Mesothelial cell of epicardium (in vitro differentiated cells): ENCODE measurements at places on chromosomes 11 and 22.

GRCh38 chr11:30879322-30880005 is 293.3 kb upstream of the MPPED2 start:
- no peak overlapping the region for H3K4me3 ChIP-seq
- no peaks in the 10 kb centered on the region for H3K27me3 ChIP-seq
- DNase-seq: no peak

- H3K27ac ChIP-seq: no peak overlapping the region
- H3K4me1 ChIP-seq: peaks cover 26% of the 10 kb centered on the region
- no peak for DNase-seq
- H3K27me3 ChIP-seq: no peaks in the 10 kb centered on the region
Observed at GRCh38 chr11:76709756-76710155, 39.2 kb upstream of the LRRC32 start.

GRCh38 chr22:48585916-48586798 is 1241.5 kb downstream of the BRD1 start:
- DNase-seq: no peak
- H3K4me3 ChIP-seq: no peak overlapping the region
- no peak overlapping the region for H3K27ac ChIP-seq
- peaks cover 7% of the 10 kb centered on the region for H3K4me1 ChIP-seq
- H3K36me3 ChIP-seq: no peaks in the 10 kb centered on the region

DNA sequence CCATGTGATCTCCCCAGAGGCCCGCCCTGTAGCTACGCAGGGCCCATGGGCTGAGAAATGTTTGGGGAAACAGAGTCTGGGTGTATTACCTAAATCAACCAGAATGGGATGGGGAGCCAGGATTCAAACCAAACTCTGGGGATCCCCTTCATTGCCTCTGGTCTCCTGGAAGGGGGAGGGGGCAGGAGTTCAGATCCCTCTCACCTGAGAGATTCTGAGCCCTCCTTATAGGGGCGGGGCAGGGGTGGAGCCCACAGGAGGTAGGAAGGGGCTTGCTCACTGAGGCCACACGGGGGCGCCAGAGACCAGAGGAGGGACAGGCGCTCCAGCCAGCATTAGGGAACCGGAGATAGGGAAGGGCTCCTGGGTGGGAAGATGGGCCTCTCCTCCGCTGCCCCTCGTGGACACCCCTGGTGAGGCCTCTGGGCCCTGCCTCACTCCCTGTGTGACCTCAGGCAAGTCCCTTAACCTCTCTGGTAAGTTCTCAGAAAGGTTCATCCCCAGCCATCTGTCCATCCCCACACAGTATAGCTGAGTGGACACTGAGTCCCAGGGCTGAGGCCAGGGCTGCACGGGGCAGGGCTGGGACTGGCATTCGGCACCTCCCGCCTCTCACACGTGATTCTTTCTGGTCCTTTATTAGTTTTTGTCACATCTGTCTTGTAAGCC is 2.7 kb upstream of the CDC42BPG start:
- peak; percentile 97 for DNase-seq
- H3K27ac ChIP-seq: peak overlapping the region; percentile 50
- peaks cover 24% of the 10 kb centered on the region for H3K4me1 ChIP-seq
- H3K27me3 ChIP-seq: no peaks in the 10 kb centered on the region

- H3K4me1 ChIP-seq: peaks cover 29% of the 10 kb centered on the region
- no peaks in the 10 kb centered on the region for H3K36me3 ChIP-seq
- H3K27me3 ChIP-seq: no peaks in the 10 kb centered on the region
- H3K4me3 ChIP-seq: no peak overlapping the region
- DNase-seq: no peak
- H3K27ac ChIP-seq: no peak overlapping the region
Observed at GRCh38 chr11:48037709-48038468, 57.5 kb downstream of the PTPRJ start.

- H3K36me3 ChIP-seq: no peaks in the 10 kb centered on the region
- H3K27me3 ChIP-seq: peaks cover 11% of the 10 kb centered on the region
- DNase-seq: no peak
- no peak overlapping the region for H3K4me3 ChIP-seq
Observed at GRCh38 chr22:48053486-48053885, 1291.0 kb downstream of the TBC1D22A start.

GRCh38 chr11:68854273-68854958 is 12.7 kb upstream of the CPT1A start:
- peak overlapping the region; percentile 61 for H3K4me3 ChIP-seq
- no peaks in the 10 kb centered on the region for H3K36me3 ChIP-seq
- peaks cover 17% of the 10 kb centered on the region for H3K4me1 ChIP-seq
- no peak overlapping the region for H3K27ac ChIP-seq
- H3K27me3 ChIP-seq: peaks cover 38% of the 10 kb centered on the region

DNA sequence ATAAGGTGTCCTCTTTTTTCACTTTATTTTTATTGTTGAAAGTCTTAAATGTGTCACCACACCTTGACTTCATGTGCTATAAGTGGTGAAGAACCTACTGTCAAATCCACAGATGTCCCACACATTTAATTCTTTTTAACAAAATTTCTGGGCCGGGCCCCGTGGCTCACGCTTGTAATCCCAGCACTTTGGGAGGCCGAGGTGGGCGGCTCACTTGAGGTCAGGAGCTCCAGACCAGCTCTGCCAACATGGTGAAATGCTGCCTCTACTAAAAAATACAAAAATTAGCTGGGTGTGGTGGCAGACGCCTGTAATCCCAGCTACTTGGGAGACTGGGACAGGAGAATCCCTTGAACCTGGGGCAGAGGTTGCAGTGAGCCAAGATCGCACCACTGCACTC is 3.0 kb downstream of the CBL start:
- H3K27me3 ChIP-seq: no peaks in the 10 kb centered on the region
- H3K4me1 ChIP-seq: peaks cover 22% of the 10 kb centered on the region
- no peak overlapping the region for H3K27ac ChIP-seq
- no peak for DNase-seq

- peak overlapping the region; percentile 80 for H3K4me3 ChIP-seq
- no peak for DNase-seq
- peaks cover 21% of the 10 kb centered on the region for H3K4me1 ChIP-seq
- peak overlapping the region; percentile 15 for H3K27ac ChIP-seq
- peaks cover 2% of the 10 kb centered on the region for H3K27me3 ChIP-seq
Observed at GRCh38 chr11:18699848-18700261, 1.3 kb downstream of the TMEM86A start.

DNA sequence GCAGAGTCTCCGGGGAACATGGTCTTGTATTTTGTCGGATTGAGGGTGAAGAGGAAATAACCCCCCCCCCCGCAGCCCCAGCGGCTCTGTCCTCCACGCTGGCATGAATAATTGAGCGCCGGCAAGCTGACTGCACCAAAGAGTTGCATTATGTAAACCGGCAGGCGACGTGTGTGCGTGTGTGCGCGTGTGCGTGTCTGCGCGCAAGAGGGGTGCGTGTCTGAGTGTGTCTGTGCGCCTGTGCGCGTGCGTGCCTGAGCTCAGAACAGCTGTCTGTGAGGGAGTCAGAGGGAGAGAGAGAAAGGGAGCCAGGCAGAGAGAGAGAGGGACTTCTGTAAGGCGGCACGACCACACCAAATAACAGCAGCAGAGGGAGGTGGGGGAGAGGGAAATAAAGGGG is 94.4 kb downstream of the SCN3B start:
- H3K4me1 ChIP-seq: peaks cover 22% of the 10 kb centered on the region
- H3K27me3 ChIP-seq: no peaks in the 10 kb centered on the region
- peak overlapping the region; percentile 60 for H3K4me3 ChIP-seq
- peak overlapping the region; percentile 17 for H3K27ac ChIP-seq
- peak; percentile 40 for DNase-seq
- H3K36me3 ChIP-seq: no peaks in the 10 kb centered on the region

- peaks cover 15% of the 10 kb centered on the region for H3K36me3 ChIP-seq
- H3K27me3 ChIP-seq: no peaks in the 10 kb centered on the region
- peak overlapping the region; percentile 30 for H3K27ac ChIP-seq
- no peak overlapping the region for H3K4me3 ChIP-seq
- no peak for DNase-seq
- H3K4me1 ChIP-seq: peaks cover 19% of the 10 kb centered on the region
Observed at GRCh38 chr22:21939461-21939913, 13.2 kb downstream of the PPM1F start.

- no peaks in the 10 kb centered on the region for H3K4me1 ChIP-seq
- H3K27ac ChIP-seq: no peak overlapping the region
- H3K36me3 ChIP-seq: no peaks in the 10 kb centered on the region
- H3K4me3 ChIP-seq: no peak overlapping the region
Observed at GRCh38 chr11:127073621-127074020, 73.1 kb upstream of the KIRREL3 start.

DNA sequence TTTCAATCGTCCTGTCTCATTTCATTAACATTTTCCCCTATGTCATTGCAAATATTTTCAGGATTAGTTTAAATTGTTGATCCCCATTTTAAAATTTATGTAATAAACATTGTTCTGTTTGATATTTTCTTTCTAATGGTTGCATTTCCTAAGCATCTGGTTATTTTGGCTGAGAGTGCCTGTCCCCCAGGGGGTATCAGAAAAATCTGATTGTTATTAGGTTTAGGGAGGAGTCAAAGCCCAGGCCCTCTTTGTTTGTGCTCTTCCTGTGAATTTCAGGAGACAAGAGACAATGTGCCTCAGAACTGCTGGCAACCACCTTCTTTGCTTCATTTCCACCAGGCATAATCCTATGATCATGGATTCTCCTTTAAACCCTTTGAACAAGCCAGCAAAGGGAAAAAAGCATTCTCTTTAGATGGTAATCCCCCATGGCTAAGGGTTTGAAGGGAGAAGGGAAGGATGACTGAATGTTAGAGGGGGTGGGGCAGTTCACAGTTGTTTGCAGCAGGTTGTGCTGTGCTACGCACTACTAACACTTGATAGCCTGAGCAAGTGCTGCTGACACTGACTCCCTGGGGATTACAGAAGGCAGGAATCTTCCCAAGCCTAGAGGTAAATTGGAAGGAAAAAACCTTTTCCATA is 462.4 kb upstream of the LRRC4C start:
- no peak overlapping the region for H3K4me3 ChIP-seq
- H3K36me3 ChIP-seq: no peaks in the 10 kb centered on the region

GRCh38 chr11:77411137-77411707 is 62.7 kb downstream of the PAK1 start:
- H3K27me3 ChIP-seq: no peaks in the 10 kb centered on the region
- DNase-seq: no peak
- H3K4me1 ChIP-seq: peaks cover 34% of the 10 kb centered on the region
- H3K4me3 ChIP-seq: peak overlapping the region; percentile 77

- no peak overlapping the region for H3K4me3 ChIP-seq
- H3K27ac ChIP-seq: no peak overlapping the region
- no peaks in the 10 kb centered on the region for H3K27me3 ChIP-seq
- H3K4me1 ChIP-seq: no peaks in the 10 kb centered on the region
- no peak for DNase-seq
- peaks cover 30% of the 10 kb centered on the region for H3K36me3 ChIP-seq
Observed at GRCh38 chr22:11613898-11614755, 3913.9 kb upstream of the OR11H1 start.

DNA sequence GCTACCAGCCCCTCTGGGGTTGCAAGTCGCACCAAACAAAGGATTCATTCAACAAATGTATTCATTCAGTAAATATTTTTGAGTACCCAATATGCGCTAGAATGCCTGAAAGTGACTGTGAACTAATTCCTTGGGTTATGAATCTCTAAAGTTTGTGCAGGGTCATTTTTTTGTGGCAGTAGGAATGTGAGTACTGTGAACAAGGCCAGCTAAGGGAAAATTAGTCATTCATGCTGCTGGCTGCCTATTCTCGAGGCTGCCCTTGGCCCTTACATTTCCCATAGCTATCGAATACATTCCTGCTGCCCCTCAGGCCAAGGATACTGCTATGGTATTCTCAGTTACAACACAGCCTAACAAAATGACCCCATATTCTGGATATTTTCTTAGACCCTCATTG is 141.6 kb downstream of the TRPC6 start:
- no peak overlapping the region for H3K27ac ChIP-seq
- no peaks in the 10 kb centered on the region for H3K36me3 ChIP-seq
- no peak for DNase-seq
- H3K4me3 ChIP-seq: no peak overlapping the region
- peaks cover 14% of the 10 kb centered on the region for H3K4me1 ChIP-seq

GRCh38 chr11:124920870-124921609 is 2.0 kb downstream of the HEPN1 start:
- peak; percentile 81 for DNase-seq
- no peaks in the 10 kb centered on the region for H3K4me1 ChIP-seq
- peaks cover 73% of the 10 kb centered on the region for H3K27me3 ChIP-seq

GRCh38 chr11:65589444-65590239 is 6.0 kb downstream of the KCNK7 start:
- peaks cover 4% of the 10 kb centered on the region for H3K36me3 ChIP-seq
- no peak overlapping the region for H3K27ac ChIP-seq
- peaks cover 14% of the 10 kb centered on the region for H3K4me1 ChIP-seq
- no peak overlapping the region for H3K4me3 ChIP-seq

GRCh38 chr11:17275400-17276235 is 921 bp upstream of the NUCB2 start:
- H3K4me1 ChIP-seq: peaks cover 20% of the 10 kb centered on the region
- DNase-seq: no peak
- H3K36me3 ChIP-seq: no peaks in the 10 kb centered on the region
- H3K27ac ChIP-seq: peak overlapping the region; percentile 93
- no peaks in the 10 kb centered on the region for H3K27me3 ChIP-seq

DNA sequence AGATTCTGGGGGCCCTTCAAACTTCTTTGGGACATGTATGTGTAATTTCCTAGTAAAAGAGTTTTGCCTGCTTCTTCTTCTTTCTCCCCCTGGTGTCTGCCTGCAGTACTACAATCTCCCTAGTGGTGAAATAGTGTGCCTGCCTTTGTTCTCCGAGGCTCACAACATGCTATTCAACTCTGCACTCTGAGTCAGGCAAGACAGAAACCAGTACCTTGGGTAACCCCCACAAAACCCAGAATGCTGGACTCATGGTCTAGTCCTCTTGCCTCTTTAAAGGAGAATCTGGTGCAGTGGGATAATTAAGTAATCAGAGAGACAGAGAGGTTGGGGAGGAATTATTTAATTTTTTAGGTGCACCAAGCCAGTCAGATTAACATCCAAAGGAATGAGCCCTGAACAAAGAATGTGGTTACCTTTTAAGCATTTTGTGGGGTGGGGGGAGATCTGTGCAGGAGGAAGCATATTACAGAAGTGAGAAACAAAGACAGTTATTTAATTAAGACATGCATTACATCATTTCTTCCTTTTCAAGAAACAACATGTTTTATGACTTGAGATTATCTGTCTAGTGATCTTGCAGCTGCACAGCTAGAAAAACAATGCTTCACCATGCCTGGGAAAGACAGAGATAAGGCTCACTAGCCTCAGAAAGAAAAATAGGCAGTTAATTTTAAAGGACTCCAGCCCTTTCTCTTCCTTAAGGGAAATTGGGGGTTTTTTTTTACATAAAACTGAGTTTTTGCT is 11.0 kb upstream of the MS4A6A start:
- H3K4me1 ChIP-seq: peaks cover 24% of the 10 kb centered on the region
- H3K36me3 ChIP-seq: no peaks in the 10 kb centered on the region
- DNase-seq: no peak

- no peaks in the 10 kb centered on the region for H3K36me3 ChIP-seq
- no peak overlapping the region for H3K27ac ChIP-seq
- H3K4me1 ChIP-seq: peaks cover 3% of the 10 kb centered on the region
- H3K27me3 ChIP-seq: peaks cover 66% of the 10 kb centered on the region
- peak overlapping the region; percentile 47 for H3K4me3 ChIP-seq
Observed at GRCh38 chr11:17735818-17736578, 1.4 kb downstream of the KCNC1 start.

- peak overlapping the region; percentile 77 for H3K4me3 ChIP-seq
- peaks cover 16% of the 10 kb centered on the region for H3K4me1 ChIP-seq
- H3K27ac ChIP-seq: peak overlapping the region; percentile 86
- no peaks in the 10 kb centered on the region for H3K36me3 ChIP-seq
- peak; percentile 73 for DNase-seq
Observed at GRCh38 chr22:17773606-17774205, 563 bp downstream of the BID start.
